ENCODE measurements at places on chromosomes 6 and 20.

GRCh38 chr6:160092602-160093001, 29.0 kb upstream of the SLC22A1 start:
- DNase-seq = no peak

GRCh38 chr20:58650181-58650775, 805 bp upstream of the STX16 start:
- no peak for DNase-seq

- DNase-seq = no peak
These were observed 11.1 kb downstream of the BTN2A1 start for GRCh38 chr6:26468829-26469228.

DNA sequence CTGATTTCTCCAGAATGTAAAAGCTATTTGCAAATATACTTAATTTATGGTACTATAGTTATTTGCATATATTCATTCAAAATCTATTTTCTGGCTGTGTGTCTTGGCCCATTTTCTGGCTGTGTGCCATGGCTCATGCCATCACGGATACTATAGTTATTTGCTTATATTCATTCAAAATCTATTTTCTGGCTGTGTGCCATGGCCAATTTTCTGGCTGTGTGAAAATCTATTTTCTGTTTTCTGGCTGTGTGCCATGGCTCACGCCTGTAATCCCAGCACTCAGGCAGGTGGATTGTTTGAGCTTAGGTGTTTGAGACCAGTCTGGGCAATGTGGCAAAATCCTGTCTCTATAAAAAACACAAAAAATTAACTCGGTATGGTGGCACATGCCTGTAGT, 28.9 kb upstream of the RIPK1 start:
- DNase-seq = no peak

DNA sequence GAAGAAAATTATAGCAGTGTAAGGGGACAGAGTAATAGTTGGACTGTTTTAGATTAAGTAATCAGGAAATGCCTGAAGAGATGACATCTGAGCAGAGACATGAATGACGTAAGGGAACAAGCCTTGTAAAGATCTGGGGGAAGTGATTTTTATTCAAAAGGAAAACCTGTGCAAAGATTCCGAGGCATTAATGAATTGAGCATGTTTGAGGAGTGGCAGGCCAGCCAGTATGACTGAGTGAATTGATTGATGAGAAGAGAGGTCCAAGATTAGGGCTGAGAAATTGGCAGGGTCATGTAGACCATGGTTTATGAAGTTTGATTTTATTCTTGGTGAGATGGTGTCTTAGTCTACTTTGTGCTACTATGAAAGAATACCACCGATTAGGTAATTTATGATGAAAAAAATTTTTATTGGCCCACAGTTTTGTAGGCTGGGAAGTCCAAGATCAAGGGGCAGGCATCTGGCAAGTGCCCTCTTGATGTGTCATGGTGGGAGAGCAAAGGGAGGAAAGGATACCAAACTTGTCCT, 95.1 kb downstream of the LIN28B start:
- DNase-seq = no peak

- no peak for DNase-seq
These were observed 34.2 kb downstream of the CEP162 start for GRCh38 chr6:84193114-84193708.

DNA sequence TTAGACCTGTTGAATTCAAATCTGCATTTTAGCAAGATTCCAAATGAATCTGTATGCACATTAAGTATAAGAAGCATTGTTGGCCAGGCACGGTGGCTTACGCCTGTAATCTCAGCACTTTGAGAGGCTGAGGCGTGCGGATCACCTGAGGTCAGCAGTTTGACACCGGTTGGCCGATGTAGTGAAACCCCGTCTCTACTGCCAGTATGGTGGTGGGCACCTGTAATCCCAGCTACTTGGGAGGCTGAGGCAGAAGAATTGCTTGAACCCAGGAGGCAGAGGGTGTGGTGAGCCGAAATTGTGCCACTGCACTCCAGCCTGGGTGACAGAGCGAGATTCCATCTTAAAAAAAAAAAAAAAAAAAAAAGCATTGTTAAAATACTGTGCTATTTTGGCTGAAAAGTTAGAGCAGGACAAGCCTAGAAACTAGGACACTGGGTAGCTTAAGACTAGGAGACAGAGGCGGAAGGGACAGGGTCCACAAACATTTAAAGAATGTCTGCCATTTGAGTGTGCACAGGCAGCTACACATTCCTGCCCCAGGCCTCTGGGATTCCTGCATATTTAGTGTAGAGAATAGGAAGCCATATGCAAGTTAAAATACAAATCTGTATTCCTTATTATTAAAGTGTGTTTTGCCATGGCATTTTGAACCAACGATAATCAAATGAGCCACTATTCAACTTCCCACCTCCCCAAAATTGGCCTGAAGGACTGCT, 45.1 kb upstream of the EEF1A1 start:
- DNase-seq = no peak

DNA sequence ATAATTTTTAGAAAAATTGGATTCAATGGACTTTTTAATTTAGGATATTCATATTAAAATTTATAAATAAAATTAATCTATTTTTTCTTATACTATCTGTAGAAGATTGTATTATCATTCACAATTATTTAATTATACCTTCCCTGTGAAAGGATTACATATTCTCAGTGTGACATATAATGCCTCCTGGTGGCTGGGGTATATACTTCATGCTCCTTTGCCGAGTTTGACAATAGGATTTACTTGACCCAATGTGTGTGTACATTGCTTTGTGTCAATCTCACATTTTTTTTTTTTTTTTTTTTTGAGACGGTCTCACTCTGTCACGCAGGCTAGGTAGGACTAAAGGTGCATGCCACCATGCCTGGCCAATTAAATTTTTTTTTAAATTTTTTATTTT, 230.0 kb upstream of the CHD6 start:
- DNase-seq = no peak

DNA sequence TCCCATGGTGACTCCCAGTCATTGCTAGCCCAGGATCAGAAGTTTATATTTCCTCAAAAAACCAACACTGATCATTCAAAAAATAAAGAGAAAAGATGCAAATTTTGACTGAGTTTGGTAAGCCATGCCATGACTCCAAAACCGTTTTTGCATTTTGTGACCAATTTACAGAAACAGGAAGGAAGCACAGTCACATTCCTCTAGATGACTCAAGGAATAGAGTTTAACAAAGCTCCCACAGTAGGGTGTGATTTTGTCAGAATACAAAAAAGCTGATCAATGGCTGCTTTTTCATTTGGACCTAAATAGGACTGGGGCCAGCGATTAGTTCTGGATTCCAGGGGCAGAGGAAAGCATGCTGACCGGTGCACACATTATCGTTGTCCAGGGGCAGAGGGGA, 179.4 kb upstream of the AFDN start:
- peak; percentile 4 for DNase-seq

- peak; percentile 77 for DNase-seq
These were observed 111.2 kb downstream of the SCML4 start for GRCh38 chr6:107712665-107713551.

- no peak for DNase-seq
These were observed 132.4 kb upstream of the MAFB start for GRCh38 chr20:40821429-40821828.

- DNase-seq = no peak
These were observed 160.7 kb downstream of the ZFAND3 start for GRCh38 chr6:37980222-37980595.

GRCh38 chr6:167219967-167220512, 62.3 kb upstream of the GPR31 start:
- no peak for DNase-seq

DNA sequence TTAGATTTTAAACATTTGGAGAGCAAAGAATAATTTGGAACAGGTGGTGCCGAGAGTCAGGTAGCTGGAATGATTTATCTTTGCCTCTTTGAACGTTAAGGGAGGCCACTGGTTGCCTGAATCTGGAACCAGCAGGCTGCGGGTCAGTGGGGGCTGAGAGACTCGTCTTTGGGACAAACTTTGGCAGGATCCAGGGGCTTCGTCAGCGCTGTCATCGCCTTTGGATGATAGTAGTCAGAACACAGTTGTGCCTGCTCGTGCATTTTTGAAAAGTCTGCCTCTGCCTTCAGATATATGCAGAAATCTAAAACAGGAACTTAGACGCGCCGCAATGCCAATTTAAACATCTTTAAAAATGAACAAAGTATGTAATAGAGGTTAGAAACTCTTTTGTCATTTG, 5.0 kb downstream of the EYA2 start:
- DNase-seq = no peak
